ENCODE measurements at places on chromosomes 6 and 20.

DNA sequence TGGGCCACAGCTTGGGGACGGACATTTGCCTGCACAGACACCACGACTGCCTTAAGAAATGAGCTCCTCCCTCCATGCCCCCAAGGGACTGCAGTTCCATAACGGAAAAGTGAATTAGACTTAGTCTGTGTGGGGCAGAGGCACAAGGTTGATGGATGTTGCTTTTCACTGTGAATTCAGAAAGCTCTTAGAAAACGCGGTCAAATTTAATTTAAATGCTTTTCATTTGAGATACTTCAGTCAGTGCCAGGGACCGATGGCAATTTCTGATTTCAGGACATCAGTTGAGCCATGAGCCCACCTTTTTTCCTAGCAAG is 356.4 kb downstream of the KIF16B start:
- DNase-seq, result no peak

- no peak for DNase-seq
These were observed 70.9 kb downstream of the ZNF217 start for GRCh38 chr20:53522696-53523095.

GRCh38 chr6:140105857-140106256 is 731.4 kb upstream of the CITED2 start:
- DNase-seq, result no peak

DNA sequence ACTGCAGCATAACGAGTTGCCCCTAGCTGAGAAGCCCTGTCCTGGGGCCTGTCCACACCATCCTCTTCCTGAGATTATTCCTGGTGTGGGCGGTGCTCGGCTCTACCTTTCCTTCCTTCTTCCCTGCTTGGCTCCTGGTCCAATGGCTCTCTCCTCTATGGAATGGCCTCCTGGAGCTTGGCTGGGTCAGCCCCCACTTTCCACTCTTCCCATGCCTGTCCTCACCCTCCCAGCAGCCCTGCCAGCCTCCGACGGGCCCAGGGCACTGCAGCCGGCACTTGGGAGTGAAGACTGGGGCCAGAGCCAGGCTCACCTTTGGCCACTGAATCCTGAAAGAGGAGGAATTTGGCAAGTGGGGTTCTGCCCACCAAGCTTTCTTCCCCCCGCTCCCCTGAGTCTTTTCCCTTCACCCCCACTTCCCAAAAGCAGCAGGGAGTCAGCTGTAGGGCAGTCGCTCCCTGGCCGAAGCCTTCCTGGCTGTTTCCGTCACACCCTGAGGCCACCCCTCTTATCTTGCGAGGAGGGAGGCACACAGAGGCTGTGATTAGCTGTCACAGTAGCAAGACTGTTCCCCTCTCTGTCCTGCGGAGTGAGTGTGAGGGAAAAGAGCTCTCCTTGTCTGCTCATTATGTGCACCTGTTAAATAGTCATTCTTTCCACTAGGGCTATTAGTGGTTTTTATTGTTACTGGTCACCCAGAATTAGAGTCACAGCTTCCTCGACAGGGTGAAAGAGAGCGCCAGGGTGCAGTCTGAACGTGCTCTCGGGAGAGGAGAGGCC is 6.3 kb upstream of the CDSN start:
- DNase-seq, result no peak

DNA sequence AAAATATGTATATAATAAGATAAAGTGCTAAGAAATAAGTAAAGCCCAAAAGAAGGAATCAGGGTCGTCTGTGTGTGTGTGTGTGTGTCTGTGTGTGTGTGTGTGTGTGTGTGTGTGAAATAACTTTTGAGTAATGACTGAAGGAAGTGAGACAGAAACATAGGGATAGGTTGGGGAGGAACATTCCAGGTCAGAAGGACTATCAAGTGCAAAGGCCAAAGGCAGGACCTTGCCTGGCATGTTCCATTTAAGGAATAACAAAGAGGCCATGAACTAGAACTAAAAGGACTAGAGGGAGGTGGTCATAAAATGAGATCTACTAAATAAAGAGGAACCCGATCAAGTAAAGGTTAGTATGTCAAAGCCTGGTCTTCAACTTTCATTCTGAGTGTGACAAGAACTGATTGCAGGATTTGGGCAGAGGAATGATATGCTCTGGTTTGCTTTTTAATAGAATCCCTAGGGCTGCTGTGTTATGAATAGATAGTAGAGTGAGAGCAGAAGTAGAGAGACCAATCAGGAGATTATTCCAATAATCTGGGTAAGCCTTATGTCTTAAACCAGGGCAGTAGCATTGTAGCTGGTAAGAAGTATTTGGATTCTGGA is 6.9 kb downstream of the ENPP3 start:
- DNase-seq, result no peak

DNA sequence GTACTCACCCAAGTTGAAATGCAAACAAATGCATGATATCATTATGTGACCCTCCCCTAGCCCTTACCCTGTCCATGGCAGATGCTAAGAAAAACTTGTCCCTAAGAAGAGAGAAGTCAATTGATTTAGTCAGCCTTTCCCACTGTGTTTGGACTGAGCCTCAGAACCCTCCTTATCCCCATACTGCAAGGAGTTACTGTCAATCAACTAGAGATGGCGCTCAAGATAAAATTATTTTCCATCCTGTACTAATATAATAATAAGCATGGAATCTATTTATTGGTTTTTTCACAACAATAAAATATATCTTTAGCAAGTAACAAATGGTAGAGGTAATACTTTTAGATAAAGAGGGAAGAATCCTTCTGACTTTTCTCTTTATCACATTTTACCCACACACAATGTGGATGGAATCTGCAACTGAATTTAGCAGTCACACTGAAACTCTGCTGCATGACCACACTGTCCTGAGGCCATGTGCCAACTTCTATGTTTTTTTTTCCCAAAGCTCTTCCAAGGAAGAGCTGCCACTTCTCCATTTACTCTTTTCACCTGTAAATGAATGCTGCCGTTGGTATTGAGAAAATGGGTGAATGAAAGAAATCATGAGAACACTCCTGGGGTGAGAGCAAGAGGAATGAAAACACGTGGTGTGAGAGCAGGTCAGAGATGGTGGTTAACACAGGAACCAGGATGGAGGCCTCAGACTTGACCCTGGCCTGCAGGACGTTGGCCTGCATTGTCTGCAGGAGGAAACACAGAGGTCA is 10.5 kb downstream of the NT5E start:
- DNase-seq, result no peak
